ENCODE measurements at places on chromosomes 6 and 20.
A peak's percentile ranks its signal among the peaks of the same experiment; 100 is the strongest.

GRCh38 chr6:52514514-52514913 lies 62.3 kb downstream of the TRAM2 start:
- DNase-seq: no peak

- no peak for DNase-seq
Observed at GRCh38 chr6:125228981-125229479, 72.7 kb downstream of the HDDC2 start.

DNA sequence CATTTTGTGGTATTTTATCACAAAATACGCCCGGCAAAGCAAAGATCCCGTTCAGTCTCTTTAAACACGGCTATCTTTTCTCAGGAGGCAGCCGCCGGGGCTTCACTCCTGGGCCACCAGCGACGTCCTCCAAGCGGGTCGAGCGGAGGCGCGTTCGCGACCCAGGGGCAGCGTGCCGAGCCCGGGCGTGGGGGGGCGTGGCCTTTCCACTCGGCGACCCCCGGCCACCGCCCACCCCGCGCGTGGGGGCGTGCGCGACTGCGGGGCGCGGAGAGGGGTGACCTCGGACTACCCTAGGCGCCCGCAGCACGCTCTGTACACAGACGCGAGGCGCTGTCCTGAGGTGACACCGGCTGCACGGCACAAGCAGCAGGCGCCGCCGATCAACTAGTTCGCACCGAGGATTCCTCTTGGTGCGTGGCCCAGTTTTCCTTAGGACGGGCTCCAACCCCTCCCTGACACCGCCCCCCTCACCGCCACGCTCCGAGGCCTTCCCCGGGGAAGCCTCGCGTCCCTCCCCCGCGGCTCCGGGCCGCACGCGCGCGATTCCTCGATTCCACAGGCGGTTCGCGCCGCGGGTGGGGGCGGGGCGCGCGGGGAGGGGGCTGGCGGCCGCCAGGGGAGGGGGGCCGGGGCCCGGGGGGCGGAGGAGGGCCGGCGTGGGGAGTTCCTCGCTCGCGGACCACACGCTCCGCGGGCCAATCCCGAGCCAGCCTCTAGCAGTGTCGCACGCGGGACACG lies 1.1 kb upstream of the JARID2 start:
- peak; percentile 19 for DNase-seq

DNA sequence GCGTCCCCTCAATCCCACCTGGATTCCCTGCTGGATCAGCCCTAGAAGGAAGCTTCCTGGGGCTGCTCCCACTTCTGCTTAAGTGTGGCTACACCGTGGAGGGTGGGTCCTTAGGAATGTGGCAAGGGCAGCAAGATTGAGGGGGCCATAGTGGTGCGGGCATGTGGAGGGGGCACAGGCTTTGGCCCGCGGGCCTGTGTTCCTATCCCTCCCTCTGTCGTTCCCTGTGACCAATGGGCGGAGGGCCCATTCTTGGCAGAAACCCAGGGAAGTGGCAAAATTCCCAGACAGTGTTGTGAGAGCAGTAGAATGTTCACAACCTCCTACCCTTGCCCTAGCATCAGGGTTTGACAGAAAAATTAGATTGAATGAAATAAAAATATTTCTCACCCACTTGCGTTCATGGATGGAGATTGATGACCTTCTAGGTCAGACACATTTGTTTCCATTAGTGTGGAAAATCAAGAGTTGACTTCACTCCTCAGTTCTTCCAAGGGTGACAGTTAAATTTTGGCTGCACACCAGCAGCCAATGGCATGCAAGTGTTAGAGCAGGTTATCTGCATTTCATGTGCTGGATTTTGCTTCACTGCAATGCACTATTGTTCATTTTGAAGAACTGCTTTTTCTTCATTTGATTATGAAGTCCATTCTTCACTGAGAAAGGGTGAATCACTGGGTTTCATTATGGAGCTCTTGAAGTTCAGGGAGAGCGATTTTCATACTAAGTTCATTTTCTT lies 49.3 kb upstream of the AHI1 start:
- DNase-seq: no peak

- DNase-seq: no peak
Observed at GRCh38 chr6:82040405-82041221, 206.9 kb downstream of the IBTK start.

DNA sequence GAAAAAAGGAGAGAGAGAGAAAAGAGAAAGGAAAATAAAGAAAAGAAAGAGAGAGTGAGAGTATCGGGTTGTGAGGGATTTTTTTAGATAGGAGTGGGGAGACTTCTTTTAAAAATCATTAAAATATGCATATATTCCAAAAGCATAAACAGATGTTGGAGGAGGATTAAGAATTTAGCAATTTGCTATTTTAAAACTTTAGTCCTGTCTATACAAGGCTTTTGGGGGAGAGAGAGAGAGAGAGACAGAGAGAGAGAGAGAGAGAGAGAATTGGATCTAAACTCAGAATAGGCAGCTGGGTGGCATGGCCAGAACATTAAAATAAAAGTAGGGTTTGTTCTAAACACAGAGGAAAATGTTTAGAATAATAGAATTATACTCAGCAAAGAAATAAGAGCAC lies 72.1 kb downstream of the SOD2 start:
- no peak for DNase-seq

- no peak for DNase-seq
Observed at GRCh38 chr6:72712910-72713309, 91.0 kb downstream of the KCNQ5 start.

GRCh38 chr6:30879684-30880427 lies 4.5 kb upstream of the DDR1 start:
- no peak for DNase-seq

DNA sequence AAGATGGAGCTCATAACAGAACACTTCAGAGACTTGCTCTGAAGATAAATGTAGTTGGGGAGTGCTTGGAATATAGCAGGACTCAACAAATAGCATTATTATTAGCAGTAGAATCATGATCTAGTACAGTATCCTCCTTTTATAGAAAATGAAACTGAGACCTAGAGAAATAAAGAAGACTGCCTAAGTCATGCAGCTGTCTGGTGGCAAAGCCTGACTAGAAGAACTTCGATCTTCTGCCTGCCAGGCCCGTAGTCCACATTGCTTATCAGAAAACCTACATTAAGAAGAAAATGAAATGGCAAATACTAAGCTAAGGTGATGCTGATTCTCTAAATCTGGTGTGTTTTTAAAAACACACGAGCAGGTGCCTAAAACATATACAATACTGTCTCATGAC lies 46.4 kb upstream of the DST start:
- DNase-seq: no peak

GRCh38 chr6:137830511-137830911 lies 36.5 kb upstream of the TNFAIP3 start:
- DNase-seq: no peak

- no peak for DNase-seq
Observed at GRCh38 chr6:151992091-151992490, 184.6 kb downstream of the ESR1 start.

- no peak for DNase-seq
Observed at GRCh38 chr6:16723826-16724225, 37.4 kb downstream of the ATXN1 start.

GRCh38 chr6:37302086-37302686 lies 44.2 kb upstream of the TMEM217 start:
- DNase-seq: no peak

- DNase-seq: no peak
Observed at GRCh38 chr6:41492261-41492891, 53.8 kb upstream of the FOXP4 start.

- no peak for DNase-seq
Observed at GRCh38 chr6:83354747-83355146, 76.1 kb downstream of the ME1 start.

DNA sequence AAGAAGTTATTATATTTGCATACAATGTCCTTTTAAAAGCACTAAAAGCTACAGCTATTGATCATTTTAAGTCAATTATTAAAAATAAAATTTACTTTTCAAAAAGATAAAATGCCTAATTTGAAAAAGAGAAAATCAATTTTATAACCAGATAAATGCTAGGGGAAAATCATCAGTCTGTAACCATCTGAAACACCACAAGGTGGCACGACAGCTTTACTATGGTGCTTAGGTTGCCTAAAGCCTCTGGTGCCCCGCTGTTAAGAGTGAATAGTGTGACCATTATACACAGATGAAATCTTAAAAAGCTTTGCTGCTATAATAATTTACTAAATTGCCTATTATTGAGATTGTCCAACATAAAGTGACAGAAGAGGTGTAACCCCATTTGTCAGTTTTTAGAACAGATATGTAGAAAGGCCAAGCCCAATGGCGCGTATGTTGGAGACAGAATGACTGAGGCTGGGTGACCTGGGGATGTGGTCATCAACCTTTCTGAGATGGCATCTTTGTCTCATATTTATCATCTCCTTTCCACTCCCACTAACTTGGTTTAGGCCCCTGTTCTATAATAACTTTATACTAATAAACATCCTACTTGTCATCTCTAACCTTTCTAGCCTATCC lies 100.8 kb downstream of the MOXD1 start:
- no peak for DNase-seq

GRCh38 chr20:23285536-23285935 lies 65.1 kb upstream of the NXT1 start:
- no peak for DNase-seq

DNA sequence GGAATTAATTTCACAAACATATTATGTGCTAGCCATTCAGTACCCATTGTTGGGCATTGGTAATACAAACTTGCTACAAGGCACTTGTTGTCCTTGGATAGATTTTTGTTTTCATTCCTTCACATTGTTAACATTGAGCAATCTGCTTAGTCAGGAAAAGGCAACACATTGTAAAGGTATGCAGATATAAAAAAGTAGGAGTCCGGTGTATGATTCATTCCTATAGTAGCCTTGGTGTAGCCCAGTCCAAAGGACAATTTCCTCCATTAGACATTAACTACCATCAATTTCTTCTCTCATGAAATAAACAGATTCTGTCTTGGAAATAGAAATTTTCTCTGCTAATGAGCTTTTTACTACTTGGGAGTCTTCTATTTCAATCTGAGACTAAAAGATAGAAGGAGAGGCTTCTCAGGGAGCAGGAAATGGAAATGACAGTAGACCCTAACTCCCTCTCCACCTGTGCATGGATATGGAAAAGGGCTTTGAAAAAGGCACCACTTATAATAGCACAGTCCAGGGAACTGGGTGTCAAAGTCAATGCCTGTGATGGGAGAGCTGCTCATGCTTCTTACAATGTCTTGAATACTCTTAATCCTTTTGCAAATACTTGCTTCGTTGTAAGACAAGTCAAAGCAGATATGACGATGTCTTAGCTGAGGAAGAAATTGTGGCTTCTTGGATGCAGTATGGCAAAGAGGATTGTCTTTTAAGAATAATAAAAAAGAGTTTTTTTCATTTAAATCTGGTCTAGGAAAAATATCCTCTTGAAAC lies 369.4 kb upstream of the CITED2 start:
- DNase-seq: no peak

GRCh38 chr20:6178537-6178936 lies 55.7 kb upstream of the FERMT1 start:
- DNase-seq: no peak

DNA sequence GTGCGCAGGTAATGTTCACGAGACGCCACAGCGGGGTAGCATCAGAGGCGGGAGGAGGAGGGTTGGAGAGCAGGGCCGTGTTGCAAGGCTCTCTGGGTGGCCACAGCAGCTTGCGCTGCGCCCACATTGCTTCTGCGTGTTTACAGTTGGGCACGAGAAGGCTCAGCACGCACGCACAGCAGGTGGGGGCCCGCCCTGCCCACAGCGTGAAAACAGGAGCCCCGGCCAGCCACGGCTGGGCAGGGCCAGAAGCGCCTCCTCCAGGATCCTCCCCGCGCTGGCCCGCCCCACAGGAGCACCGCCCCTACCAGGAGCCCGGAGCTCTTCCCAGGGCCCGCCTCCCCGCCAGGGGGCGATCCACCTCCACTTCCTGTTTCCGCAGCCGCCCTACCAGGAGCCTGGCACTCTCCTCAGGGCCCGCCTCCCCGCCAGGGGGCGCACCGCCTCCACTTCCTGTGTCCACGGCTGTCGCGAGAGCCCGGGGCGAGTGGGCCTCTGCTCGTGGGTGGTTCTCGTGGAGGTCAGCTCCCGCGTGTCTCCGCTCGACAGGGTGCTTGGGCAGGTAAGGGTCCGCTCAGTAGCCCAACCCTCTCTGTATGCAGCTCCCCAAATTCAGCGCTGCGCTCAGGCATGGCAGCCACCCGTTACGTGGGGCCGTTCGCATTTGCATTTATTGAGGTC lies at the start of gene FAM50B:
FAM50B (plus strand) TSS at position 449 of the 681 bp plus-strand sequence. CDS start 439 bp downstream, outside the sequence.
- DNase-seq: peak; percentile 72

DNA sequence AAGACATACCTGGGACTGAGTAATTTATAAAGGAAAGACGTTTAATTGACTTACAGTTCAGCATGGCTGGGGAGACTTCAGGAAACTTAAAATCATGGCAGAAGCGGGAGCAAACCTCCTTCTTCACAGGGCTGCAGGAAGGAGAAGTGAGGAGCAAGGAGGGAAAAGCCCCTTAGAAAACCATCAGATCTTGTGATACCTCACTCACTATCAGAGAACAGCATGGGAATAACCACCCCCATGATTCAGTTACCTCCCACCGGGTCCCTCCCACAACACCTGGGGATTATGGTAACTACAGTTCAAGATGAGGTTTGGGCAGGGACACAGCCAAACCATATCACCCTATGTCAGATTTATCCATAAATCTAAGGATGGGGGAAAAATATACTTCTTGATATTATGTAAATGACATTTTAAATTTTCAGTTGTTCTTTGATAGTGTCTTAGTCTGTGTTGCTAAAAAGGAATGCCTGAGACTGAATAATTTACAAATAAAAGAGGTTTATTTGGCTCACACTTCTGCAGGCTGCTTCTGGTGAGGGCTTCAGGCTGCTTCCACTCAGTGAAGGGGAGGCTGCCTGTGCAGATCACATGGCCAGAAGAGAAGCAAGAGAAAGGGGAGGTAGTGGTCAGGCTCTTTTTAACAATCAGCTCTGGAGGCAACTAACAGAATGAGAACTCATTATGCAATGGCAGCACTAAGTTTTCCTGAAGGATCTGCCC lies 1.2 kb upstream of the MCM9 start:
- no peak for DNase-seq

- DNase-seq: no peak
Observed at GRCh38 chr6:53418288-53418687, 69.5 kb upstream of the ELOVL5 start.

DNA sequence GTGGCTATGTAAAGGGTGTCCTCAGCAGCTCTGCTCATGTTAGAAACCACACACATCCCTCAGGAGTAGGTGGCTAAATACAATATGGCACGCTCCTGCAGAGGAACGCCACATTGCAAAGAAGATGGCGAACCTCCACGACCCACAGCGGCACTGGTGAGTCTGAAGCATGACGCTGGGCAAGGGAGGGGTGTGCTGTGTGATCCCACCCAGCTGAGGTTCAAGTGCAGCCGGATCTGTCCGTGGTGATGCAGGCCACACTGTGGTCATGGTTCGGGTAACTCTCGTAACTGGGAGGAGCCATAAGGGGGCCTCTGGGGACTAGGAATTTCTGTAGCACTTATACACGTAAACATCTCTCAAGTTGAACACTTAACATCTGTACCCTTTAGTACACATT lies 23.4 kb upstream of the APMAP start:
- no peak for DNase-seq

DNA sequence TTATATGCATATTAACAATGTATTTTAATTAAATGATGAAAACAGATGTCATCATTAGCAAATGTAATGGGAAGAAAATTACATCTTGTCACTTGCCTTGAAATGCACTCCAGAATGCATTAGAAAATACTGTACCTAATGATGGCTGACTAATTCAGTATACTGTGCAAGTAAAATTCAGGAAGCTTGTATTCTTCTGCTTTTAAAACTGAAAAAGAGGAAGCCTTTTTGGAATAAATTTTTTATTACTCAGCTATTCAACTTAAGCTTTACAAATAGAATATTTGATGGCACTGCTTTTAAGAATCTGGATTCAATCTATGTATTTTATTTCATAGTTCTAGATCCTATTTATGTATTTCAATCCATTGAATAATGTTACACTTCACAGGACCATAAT lies 195.5 kb downstream of the RIMS1 start:
- no peak for DNase-seq

- DNase-seq: no peak
Observed at GRCh38 chr6:139153855-139154254, 19.0 kb downstream of the HECA start.
